Lower lobe of right lung (tissue), 2 donors: ENCODE measurements at places on chromosomes 3 and 15.

GRCh38 chr3:86381247-86381646, 609.7 kb downstream of the VGLL3 start:
- DNase-seq: no peak

DNA sequence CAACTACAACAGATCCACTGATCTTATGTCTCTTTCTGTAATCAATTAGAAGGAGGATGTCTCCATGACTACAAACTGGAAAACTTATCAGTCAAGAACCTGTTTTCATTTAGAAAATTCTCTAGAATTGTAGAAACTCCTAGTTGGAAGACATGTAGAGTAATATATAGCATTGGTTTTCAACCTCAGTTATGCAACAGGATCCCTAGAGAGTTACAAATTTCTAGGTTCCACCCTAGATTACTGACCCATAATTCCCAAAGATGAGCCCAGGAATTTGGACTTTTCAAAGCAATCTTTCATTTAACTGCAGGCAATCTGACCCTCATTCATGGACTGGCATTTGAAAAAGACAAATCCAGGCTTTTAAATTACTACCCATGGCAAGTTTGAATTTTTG, 116.9 kb upstream of the RAP2B start:
- no peak for DNase-seq

DNA sequence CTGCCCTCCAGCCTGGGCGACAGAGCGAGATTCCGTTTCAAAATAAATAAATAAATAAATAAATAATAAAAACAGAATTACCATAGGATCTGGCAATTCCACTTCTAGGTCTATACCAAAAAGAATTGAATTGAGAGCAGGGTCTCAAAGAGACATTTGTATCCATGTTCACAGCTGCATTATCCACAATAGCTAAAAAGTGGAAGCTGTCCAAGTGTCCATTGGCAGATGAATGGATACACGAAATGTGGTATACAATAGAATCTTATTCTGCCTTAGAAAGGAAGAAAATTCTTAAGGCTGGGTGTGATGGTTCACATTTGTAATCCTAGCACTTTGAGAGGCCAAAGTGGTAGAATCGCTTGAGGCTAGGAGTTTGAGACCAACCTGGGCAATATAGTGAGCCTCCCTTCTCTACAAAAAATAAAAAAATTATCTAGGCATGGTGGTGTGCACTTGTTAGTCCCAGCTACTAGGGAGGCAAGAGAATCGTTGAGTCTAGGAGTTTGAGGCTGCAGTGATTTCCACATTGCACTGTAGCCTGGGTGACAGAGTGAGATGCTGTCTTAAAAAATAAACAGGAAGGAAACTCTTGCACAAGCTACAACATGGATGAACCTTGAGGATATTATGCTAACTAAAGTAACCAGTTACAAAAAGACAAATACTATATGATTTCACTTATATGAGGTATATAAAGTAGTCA, 24.2 kb downstream of the PFKFB4 start:
- DNase-seq: no peak

GRCh38 chr15:69092159-69092558, 68.3 kb upstream of the GLCE start:
- DNase-seq: no peak

- no peak for DNase-seq
Observed at GRCh38 chr15:78979456-78980320, 34.8 kb upstream of the CTSH start.

DNA sequence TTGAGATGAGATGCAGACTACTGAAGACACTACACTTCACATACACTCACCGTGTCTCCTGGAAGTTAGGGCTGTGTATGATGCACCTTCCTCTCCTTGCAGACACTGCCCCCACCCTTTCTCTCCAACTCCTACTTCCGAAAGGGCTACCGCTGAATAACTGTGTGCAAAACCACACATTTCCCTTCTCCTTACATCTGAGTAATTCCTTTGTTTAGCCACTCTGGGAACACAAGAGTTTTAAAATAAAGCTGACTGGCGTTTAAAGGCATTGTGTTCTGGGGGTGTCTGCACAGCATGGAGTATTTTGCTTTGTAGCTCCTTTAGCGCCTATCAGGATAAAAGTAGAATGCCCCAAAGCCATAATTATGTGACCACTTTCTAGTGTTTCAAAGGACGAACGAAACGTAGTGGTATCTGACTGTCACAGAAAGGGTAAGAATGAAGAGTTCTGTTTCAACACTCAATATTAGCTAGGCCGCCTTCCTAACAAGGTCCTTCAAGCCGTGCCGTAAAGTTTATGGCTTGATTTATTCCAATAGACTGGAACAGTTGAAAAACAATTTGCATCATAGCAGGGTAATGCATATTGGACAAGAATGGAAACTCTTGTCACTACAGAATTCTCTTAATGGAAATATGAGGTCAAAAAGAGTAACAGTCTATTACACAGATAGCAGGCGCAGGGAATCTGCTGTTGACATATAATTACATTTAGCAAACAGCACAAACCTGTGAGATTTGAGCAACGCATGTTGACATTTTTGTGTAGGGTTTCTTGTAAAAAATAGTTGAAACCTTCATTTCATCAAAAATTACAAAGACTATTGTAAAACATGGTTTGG, 619.9 kb downstream of the FOXP1 start:
- no peak for DNase-seq

GRCh38 chr15:78565951-78566774, 843 bp downstream of the CHRNA5 start:
- no peak for DNase-seq

DNA sequence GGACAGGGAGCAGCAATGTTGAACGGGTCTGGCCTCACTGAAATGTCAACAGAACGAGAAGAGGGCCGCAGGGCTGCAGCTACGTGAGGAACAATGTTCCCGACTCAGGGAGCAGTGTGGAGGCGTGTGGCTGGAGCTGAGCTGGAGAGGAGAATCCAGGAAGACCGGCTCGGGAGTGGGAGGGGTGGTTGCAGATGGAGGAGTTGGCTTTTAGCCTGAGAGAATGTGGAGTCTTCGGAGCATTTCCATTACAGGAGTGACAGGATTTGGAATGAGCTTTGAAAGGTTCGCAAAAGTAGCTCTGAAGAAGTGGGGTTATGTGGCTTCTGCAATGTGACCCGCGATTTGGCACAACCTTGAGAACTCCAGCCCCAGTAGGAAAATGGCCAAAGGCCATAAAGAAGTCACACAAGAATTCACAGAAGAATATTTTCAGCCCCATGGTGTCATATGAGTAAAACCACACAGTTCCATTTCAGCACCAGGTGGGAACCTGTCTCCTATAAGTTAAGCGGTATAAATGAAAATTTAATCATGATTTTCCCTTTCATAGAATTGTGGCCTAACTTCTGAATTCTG, 78.8 kb upstream of the NSMCE3 start:
- no peak for DNase-seq

DNA sequence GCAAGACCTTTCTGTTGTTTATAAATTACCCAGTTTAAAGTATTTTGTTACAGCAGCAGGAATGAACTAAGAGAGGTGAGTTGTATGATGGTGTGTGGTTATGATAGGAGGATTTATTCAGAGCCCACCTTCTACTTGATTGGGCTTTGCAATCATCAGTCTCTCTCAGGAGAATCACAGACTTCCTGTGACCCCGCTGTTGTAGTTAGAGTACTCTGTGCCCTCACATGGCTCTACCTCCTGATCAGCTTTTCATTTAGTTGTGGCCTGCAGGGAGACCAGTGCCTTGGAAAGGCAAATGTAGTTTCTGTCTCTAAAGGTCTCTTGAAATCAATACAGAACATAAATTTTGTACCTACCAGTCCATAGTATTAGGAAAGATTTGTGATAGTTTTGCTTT, 7.6 kb upstream of the P2RY14 start:
- DNase-seq: no peak

- peak; percentile 87 for DNase-seq
Observed at GRCh38 chr3:184314700-184315542, 515 bp downstream of the EIF4G1 start.

- DNase-seq: no peak
Observed at GRCh38 chr15:92075764-92076163, 222.3 kb downstream of the SLCO3A1 start.

- no peak for DNase-seq
Observed at GRCh38 chr3:69665026-69665737, 74.1 kb upstream of the MITF start.

DNA sequence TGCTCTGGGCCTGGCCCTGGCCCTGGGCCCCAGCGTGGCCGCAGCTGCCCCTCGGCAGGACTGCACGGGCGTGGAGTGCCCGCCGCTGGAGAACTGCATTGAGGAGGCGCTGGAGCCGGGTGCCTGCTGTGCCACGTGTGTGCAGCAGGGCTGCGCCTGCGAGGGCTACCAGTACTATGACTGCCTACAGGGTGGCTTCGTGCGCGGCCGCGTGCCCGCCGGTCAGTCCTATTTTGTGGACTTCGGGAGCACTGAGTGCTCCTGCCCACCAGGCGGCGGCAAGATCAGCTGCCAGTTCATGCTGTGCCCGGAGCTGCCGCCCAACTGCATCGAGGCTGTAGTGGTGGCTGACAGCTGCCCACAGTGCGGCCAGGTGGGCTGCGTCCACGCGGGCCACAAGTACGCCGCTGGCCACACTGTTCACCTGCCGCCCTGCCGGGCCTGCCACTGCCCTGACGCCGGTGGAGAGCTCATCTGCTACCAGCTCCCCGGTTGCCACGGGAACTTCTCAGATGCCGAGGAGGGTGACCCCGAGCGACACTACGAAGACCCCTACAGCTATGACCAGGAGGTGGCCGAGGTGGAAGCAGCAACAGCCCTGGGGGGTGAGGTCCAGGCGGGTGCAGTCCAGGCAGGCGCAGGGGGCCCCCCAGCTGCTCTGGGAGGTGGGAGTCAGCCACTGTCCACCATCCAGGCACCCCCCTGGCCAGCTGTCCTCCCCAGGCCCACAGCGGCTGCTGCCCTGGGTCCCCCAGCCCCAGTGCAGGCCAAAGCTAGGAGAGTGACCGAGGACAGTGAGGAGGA, 21.7 kb downstream of the FBLN2 start:
- DNase-seq: no peak

DNA sequence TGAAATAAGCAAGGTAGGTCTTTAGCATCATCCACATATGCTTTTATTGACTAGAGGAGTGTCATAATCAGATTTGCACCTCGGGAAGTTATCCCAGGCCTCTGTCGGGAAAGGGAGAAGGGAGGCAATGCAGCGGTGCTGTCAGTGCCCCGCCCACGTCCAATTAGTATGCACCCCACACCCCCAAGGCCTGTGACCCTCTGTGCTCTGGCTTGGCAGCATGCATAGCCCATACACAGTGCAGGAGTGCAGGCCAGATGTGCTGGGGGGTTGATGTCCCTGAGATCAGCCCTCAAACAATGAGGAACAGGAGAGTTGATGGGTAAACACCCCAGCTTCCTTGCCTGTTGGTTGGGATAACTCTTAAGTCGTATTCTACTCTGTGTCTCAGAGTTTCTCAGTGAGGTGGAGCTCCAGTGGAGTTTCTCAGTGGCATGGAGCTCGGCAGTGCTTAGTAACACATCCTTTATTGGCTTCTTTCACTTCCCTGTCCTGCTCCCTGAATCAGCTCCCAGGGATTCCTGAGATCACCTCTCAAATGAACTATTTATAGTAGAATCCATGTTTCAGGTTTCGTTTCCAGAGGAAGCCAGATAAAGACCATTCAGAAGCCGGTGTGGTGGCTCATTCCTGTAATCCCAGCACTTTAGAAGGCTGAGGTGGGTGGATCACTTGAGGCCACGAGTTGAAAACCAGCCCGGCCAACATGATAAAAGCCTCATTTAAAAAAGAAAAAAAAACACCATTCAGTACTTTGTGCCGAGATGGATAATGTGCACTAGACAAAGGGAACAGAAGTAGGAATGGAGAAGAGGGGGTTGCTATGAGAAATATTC, 26.7 kb upstream of the NDUFB4 start:
- DNase-seq: no peak

GRCh38 chr15:70096215-70097062, 1.3 kb downstream of the TLE3 start:
- DNase-seq: peak; percentile 65

GRCh38 chr15:73956743-73957135, 30.5 kb downstream of the LOXL1 start:
- no peak for DNase-seq

DNA sequence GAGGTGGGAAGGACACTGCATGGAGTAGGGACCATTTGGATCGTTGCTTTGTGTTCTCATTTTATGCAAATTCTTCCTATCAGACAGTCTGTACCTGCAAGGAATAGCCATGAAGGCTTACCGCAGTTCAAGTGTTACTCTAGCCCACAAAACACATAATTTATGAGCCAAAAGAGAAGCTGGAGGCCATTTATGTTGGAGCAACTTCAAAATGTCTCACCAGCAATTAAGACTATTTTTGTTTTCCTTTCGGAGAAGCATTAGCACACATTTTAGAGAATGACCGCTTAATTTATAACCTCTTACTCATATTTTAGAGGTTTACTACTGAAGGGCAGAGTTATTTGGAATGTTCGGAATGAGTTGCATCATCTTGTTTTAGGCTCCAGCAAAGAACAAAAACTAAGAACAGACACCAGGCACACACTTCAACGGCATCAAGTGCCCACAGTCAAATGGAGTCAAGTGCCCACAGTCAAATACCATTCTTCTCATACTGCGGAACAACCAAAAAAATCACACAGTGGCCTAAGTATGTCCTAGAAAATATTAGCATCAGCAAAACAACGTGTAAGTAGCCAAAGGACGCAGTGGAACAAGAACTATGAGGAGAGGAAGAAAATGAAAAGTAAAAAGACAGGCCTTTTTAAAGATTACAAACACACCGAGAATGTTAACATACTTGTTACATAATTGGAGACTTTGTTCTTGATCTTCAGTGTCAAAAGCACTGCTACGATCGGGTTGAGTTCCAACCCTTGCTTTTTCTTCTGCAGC, 17.5 kb upstream of the GOLGA8J start:
- no peak for DNase-seq

- no peak for DNase-seq
Observed at GRCh38 chr3:42063888-42064287, 27.3 kb upstream of the TRAK1 start.

DNA sequence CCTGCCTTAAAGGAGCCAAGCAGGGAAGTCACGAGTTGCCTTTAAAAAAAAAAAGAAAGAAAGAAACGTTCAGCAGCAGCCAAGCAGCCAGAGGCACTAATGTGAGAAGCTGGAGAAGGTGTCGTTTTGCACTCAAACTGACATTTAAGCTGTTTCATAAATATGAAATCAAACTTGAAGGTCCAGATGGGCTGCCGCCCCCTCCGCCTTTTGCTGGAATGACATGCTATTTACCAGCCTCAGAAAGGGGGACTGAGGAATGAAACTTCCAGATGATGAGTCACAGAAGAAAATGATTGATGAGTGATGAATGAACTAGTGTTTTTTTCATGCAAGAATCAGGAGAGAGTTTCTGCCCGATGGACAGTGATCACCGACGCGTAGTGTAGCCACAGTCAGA, 396.8 kb downstream of the IGSF11 start:
- no peak for DNase-seq
